ENCODE measurements at places on chromosomes 1 and 21. TPM values are rescaled to one million over a fixed set of nuclear protein-coding genes. Genes with fewer than 3 reads are reported as not detected.

The YRDC gene
- total RNA-seq, result 16.9 TPM

The KCNJ9 gene
- not detected for total RNA-seq

The CCDC181 gene
- total RNA-seq, result 1.5 TPM

The CFH gene
- total RNA-seq, result 161 TPM

The ZMYND12 gene
- 3.8 TPM for total RNA-seq

The OR10K2 gene
- total RNA-seq, result not detected

The SHE gene
- 25.3 TPM for total RNA-seq

The LIN28A gene
- total RNA-seq, result not detected

The PIK3R3 gene
- 20.9 TPM for total RNA-seq

The HEYL gene
- total RNA-seq, result 12.6 TPM

The CSTB gene
- 133 TPM for total RNA-seq

The FMO1 gene
- total RNA-seq, result 2.7 TPM

The S100A4 gene
- 257 TPM for total RNA-seq

The MAB21L3 gene
- total RNA-seq, result 1.3 TPM

The KRTAP19-1 gene
- not detected for total RNA-seq

The RIPPLY3 gene
- total RNA-seq, result 0.13 TPM

The UMODL1 gene
- not detected for total RNA-seq

The MROH9 gene
- total RNA-seq, result not detected

The NUAK2 gene
- total RNA-seq, result 12.3 TPM

The PALMD gene
- 14.3 TPM for total RNA-seq

The LYPLA2 gene
- 64.2 TPM for total RNA-seq

The GPR52 gene
- total RNA-seq, result 2.1 TPM

The PADI3 gene
- total RNA-seq, result not detected

The SPTA1 gene
- total RNA-seq, result 0.06 TPM

The CASQ2 gene
- 4.8 TPM for total RNA-seq

The COL24A1 gene
- total RNA-seq, result 7.0 TPM

The KRTAP20-1 gene
- total RNA-seq, result not detected

The ZRANB2 gene
- 84.9 TPM for total RNA-seq

The BRINP2 gene
- total RNA-seq, result not detected

The LEMD1 gene
- total RNA-seq, result 2.1 TPM

The KIAA0040 gene
- total RNA-seq, result 42.9 TPM

The ATAD3C gene
- total RNA-seq, result 14.9 TPM

The TPM3 gene
- total RNA-seq, result 318 TPM

The RNF186 gene
- not detected for total RNA-seq

The AMY1C gene
- total RNA-seq, result 30.9 TPM

The ASCL5 gene
- total RNA-seq, result 1.0 TPM

The ACTA1 gene
- total RNA-seq, result 0.52 TPM

The CYP4Z1 gene
- total RNA-seq, result 0.47 TPM

The KISS1 gene
- not detected for total RNA-seq

The SELE gene
- 3.4 TPM for total RNA-seq

The CACHD1 gene
- total RNA-seq, result 17.9 TPM

The ATP6V0B gene
- total RNA-seq, result 239 TPM

The FUBP1 gene
- 97.4 TPM for total RNA-seq

The FAM177B gene
- not detected for total RNA-seq

The LGR6 gene
- total RNA-seq, result 1.5 TPM

The CRP gene
- not detected for total RNA-seq

The RGS5 gene
- total RNA-seq, result 98.0 TPM

The SPATA45 gene
- not detected for total RNA-seq

The NPHS2 gene
- total RNA-seq, result not detected

Measured in left lung (tissue), 14 donors.